ENCODE measurements at places on chromosomes 16 and 17. TPM values are rescaled to one million over a fixed set of nuclear protein-coding genes. Genes with fewer than 3 reads are reported as not detected.

- peaks cover 41% of the 10 kb centered on the region for H3K4me1 ChIP-seq
- H3K36me3 ChIP-seq: no peaks in the 10 kb centered on the region
- no peaks in the 10 kb centered on the region for H3K27me3 ChIP-seq
- DNase-seq: no peak
Measured at GRCh38 chr16:73036074-73036826, 11.7 kb downstream of the ZFHX3 start.

Gene ITGB4
- 568 TPM for total RNA-seq

DNA sequence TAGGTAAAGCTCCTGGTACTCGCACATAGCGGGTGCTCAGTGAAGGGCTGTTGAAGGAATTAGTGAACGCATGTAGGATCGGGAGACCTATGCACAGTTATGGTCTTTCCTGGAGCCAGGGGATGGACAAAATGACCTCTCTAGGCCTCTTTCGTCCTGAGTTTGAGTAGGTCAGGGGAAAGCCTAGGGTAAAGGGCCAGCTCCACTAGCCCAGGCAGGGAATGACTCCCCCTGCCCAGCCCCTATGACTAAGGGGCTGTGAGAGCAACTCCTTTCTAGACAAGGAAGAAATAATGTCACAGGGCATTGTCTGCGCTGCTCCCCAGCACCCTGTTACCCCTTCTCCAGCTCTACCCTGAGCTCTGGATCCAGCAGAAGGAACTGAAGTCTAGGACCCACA is 24.6 kb upstream of the FMNL1 start:
- H3K36me3 ChIP-seq: no peaks in the 10 kb centered on the region
- H3K27ac ChIP-seq: peak overlapping the region; percentile 53
- H3K4me1 ChIP-seq: peaks cover 12% of the 10 kb centered on the region
- H3K27me3 ChIP-seq: no peaks in the 10 kb centered on the region
- no peak for DNase-seq

DNA sequence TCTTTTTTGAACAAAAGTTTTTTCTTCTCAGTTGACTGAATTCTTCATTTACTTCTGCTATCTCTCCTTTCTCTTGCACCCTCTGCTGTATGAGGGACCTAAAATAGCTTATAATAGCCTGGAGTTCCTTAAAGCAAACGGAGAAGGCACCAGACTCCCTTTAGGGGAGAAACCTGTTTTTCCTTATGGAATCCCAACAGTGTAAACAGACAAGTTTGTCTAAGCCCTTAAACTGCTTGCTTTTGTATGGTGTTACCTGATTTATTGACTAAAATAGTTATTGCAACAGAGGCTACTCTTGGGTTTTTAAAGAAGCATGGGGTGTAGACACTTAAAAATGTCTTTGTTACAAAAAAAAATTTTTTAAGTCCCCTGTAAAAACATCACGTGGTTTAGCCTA is 12.9 kb upstream of the TRIM25 start:
- DNase-seq: no peak
- H3K4me3 ChIP-seq: no peak overlapping the region
- H3K4me1 ChIP-seq: no peaks in the 10 kb centered on the region
- H3K27ac ChIP-seq: no peak overlapping the region

DNA sequence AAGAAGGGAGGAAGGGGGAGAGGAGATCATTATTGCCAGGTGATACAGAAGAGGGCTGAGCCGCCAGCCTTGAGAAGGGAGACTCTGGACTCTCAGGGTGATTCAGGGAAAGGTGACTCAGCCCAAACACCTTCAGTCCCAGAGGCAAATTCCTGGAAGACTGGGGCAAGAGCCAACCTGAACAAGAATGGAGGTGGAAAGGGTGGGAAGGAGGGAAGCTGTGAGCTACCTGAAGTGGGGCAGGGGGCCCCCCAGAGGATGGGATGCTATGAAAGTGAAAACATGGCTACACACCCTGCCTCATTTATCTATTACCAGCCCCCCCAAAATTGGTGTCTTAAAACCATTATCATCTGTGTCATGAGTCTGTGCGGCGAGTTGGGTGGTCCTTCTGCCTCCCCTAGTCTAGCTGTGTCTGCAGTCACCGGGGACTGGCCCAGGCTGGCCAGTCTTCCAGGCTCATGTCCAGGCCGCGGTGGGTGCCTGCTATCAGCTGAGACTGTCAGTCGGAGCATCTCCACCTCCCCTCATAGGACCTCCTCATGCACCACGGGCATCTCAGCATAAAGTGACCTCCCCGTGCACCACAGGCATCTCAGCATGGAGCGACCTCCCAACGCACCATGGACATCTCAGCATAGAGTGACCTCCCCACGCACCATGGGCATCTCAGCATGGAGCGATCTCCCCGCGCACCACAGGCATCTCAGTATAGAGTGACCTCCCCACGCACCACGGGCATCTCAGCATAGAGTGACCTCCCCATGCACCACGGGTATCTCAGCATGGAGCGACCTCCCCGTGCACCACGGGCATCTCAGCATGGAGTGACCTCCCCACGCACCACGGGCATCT is 3.2 kb upstream of the SLC47A2 start:
- H3K36me3 ChIP-seq: no peaks in the 10 kb centered on the region
- H3K4me1 ChIP-seq: peaks cover 13% of the 10 kb centered on the region

Gene CDH11
- 0.52 TPM for total RNA-seq

Measured in HCT116 (cell line).